Stimulated activated CD8-positive, alpha-beta memory T cell treated with anti-CD3 and anti-CD28 coated beads, Interleukin-7, amount 100 ng/mL, for 1 hour (primary cell): ENCODE measurements at places on chromosomes 13 and 19.

DNA sequence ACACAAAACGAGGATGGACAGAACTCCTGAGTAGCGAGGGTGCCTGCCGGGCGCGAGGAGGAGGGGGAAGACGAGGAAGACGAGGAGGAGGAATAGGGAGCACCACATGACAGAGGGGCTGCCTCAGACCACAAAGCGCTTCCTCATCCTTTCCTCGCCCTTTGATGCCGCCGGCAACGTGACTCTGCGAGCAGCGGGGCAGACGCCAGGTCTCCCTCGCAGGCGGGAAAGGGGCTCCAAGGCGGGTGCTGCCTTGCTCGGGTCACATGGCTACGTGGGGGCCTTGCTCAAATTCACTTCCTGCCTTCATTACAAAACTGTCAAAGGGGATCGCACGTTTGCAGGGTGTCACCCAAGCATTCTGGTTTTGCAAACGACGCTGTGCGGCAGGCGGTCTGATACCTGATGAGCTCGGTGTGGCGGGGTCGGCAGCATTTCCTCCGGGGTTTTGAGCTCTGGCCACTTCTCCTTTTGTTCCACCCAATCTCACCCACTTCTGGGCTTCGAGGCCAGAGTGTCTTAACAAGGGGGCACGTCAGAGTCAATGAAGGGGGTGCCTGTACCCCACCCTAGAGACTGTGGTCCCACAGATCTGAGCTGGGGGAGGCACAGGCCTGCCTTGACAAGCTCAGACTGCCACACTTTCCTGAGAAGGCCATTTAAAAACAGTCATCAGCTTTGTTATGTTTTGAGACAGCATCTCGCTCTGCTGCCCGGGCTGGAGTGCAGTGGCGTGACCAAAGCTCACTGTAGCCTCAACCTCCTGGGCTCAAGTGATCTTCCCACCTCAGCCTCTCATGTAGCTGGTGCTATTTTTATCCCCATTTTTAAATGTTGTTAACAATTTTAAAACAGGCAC is 14.9 kb downstream of the MAP2K2 start:
- DNase-seq, result peak; percentile 56

GRCh38 chr19:10891405-10892086 is 20.2 kb downstream of the CARM1 start:
- DNase-seq, result no peak

DNA sequence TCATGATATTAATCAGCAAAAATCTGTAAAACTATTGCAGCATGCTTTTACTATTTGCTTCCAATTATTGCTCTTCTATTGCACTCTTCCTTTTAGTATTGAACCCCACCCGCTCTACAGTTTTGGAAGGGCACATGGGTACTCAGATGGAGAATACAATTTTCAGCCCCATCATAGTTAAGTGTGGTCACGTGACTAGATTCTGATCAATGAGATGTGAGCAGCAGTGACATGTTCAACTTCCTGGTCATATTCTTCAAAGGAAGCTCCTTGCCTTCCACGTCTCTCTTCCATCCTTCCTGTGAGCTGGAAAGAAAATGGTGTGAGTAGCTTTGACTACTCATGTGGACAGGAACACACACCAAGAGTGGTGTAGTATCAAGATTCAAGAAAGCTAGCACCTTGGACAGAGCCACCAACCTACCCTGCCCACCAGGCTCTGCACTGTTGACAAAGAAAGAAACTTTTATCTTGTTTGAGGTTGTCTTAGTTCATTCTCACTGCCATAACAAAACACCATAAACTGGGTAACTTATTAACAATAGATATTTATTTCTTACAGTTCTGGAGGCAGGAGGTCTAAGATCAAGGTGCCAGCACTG is 3.8 kb upstream of the FGF14 start:
- no peak for DNase-seq

DNA sequence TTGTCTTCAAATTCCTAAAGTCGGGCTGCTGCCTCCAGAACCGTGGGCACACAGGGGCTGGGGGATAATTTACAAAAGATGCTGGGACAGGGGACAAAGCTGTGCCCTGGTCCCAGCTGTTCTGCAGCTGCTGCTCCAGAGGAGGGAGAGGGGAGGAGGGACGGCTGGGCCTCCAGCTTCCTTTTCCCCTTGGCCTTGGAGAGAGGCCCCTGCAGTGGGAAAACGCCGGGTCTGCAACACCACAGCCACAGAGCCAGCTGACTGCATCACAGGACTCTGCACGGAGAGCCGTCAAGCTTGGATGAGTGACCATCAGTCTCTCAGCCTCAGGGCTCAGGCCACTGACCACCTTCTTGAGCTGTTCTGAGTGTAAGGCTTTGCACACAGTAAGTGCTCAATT is 6.1 kb downstream of the DOCK6 start:
- DNase-seq, result no peak

DNA sequence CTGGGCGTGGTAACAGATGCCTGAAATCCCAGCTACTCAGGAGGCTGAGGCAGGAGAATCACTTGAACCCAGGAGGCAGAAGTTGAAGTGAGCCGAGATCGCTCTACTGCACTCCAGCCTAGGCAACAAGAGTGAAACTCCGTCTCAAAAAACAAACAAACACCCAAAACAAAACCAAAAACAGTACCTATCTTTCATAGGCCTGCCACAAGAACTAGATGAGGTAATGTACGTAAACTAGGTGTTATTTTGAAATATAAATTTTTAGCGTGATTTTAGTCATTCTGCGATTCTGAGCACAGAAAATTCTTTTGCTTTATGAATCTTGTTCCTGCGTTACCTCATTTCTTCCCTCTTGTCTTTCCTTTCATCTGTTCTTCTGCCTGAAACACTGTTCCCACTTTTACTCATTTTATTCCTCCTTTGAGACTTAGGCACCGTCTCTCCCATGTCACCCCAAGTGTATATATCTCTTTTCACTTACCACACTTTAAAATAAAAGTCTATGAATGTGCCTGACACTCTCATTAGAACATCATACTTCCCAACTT is 238.2 kb upstream of the HTR2A start:
- no peak for DNase-seq

DNA sequence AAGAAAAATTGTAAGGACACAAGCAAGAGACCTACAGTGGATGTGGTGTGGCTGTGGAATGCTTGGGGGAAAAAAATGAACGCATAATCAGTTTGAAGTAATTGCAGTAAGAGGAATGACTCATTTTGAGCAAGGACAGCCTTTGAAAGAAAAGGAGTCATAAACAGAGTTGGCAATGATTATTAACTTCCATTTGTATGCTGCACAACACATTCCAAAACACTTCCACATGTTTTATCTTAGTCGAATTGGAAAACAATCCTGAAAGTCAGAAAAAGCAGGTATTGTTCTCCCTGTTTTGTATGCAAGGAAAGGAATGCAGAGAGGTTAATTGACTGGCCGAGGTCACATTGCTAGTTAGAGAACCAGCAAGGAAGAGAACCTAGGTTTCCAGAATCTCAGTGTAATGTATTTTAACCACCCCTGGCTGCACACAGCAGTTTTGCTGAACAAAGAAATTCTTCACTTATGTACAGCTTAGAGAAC is 630.0 kb upstream of the MIR17HG start:
- no peak for DNase-seq
